Stimulated activated CD4-positive, alpha-beta T cell treated with anti-CD3 and anti-CD28 coated beads, Interleukin-4, amount 100 ng/mL, for 48 hours (primary cell): ENCODE measurements at places on chromosomes 6 and 20.

GRCh38 chr6:79469376-79470246 lies 67.6 kb downstream of the LCA5 start:
- no peak for DNase-seq

DNA sequence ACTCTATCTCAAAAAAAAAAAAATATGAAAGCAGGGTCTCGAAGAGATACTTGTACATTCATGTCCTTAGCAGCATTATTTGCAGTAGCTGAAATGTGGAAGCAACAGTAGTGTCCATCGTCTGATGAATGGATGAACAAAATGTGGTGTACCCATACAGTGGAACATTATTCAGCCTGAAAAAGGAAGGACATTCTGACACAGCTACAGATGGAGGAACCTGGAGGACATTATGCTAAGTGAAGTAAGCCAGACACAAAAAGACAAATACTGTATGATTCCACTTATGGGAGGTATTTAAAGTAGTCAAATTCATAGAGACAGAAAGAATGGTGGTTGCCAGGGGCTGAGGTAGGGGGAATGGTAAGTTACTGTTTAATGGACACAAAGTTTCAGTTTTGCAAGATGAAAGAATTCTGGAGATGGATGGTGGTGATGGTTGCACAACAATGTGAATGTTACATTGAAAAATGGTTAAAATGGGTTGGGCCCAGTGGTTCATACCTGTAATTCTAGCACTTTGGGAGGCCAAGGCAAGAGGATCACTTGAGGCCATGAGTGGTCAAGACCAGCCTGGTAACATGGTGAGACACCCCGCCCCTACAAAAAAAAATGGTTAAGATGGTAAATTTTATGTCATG lies 11.8 kb upstream of the TULP1 start:
- no peak for DNase-seq

DNA sequence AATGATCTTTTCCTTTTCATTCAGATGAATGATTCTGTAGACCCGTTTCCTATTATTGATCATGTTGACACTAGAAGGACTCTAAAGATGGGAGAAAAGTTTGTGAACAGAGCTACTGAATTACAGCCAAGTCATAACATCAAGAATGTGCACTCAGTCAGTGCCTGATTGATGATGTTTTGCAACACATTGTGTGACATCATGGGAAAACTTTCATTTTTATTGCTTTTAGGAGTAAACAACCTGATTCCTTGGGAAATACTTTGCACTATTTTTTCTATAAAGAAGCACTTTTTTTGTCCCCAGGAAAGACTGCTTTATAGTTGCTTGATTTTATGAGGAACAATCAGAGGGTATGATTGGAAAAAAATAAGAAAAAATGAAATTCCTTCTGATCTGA lies 383.8 kb upstream of the JAG1 start:
- no peak for DNase-seq

DNA sequence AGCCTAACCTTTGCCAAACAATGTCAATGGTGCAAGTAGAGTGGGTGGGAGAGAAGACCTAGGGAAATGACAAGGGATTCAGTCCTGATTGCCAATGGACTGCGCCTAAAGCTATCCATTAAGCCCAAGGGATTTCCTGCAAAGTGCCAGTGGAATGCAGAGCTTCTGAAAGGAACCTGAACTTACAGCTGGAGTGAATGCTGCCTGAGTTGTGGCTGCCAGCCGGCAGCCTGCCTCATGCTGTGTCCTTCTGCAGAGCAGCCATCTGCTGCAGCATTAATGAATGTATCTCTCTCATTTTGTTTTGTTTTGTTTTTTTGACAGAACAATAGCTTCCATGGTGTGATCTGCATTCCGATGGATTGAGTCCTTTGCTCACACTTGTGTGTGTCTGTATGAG lies 44.7 kb downstream of the SLC35F1 start:
- no peak for DNase-seq
